NCI-H2171 (cell line): ENCODE measurements at places on chromosomes 6 and 20.
A peak's percentile ranks its signal among the peaks of the same experiment; 100 is the strongest.

DNA sequence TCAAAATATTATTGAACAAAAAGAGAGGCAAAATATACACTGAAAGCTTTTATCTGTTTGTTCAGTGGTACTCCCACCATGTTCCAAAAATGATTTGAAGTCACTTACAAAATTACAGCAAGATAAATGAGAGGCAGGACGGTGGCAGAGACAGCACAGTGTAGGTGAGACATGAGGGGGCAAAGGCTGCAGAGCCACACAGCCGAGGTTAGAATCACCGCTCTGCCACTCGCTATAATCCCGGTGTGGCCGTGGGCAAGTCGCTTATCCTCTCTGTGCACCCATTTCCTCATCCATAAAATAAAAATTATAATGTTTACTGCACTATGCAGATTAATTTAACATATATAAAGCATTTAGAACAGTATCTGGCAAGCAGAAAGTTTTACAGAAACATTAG is 140.1 kb upstream of the BEND6 start:
- no peak for DNase-seq

DNA sequence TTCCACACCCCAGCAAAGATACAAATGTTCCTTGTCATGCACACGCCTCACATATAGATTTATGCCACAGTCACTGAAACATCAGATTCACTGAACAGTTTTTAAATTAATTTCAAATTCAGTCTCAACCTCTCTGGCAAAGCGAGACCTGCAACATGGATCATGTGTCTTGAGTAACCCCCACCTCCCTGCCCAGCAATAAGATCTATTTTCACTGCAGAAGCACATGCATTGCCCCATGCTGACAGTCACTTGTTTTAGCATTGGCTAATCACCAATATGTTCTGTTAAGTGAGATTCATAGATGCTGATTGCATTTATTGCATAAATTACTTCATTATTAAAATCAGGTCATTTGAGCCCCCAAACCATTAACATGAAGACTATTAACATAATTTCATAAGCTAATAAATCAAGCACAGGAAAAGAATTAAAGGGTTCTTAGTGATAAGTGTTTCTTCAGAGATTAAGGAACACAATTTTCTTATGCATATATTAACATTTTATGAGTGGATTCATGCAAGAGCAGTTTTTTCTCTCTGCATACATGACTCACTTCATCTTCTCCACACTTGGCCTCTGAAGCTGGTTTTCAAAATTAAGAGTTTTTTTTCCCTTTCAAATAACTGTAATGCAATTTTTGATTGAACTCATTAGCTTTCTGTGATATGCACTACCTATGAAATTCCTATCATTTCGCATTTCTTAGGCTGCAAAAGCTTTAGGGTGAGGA is 173.2 kb upstream of the SOX4 start:
- DNase-seq = no peak

- DNase-seq = peak; percentile 89
These were observed 1.7 kb downstream of the IP6K3 start for GRCh38 chr6:33744895-33745546.

- no peak for DNase-seq
These were observed 85.9 kb downstream of the THBS2 start for GRCh38 chr6:169167581-169168301.

DNA sequence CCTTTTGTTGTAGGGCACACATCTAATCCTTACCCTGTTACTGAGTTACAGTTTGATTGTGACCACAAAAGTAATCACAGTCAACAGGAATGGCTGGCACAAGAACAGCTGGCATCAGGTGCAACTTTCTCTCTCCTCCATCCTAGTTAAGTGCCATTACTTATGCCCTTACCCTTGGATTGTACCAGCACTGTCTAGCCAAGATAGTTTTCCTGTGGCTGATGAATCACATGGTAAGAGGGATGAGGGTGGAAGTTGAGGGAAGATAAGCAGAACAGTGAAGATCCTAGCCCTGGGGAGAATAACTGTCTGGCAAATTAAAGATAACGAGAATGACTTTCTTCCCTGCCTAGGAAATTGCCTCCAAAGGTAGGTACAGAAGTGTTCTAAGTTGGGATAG is 42.0 kb downstream of the RNF217 start:
- DNase-seq = no peak

DNA sequence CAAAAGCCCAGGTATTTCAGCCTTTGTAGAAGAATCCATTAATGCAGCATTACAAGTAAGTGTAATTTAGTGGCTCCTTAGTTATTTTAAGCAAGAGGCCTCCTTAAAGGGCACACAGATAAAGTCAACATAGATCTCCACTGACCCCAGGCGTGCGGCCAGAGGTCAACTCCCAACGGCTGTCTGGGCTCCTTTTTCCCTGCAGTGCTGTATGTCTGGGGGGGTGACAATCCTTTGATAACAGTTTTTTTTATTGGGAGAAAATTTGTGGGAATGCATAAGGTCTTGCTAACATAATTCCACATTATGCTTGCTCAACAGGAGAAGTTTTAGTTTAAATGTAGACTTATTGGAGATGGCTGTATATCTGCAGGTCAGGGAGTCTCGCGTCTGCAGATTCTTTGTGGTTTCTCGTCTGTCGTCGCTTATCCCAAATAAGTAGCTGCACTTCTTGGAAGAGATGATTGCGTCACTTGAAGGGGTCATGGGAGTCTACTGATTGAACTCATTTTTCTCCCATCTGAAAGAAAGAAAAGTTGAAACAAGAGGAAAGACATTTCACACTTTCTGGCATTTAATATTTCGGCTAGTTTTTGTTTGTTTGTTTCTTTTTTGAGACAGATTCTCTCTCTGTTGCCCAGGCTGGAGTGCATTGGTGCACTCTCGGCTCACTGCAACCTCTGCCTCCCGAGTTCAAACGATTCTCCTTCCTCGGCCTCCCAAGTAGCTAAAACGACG is 151.7 kb upstream of the AKAP12 start:
- no peak for DNase-seq

DNA sequence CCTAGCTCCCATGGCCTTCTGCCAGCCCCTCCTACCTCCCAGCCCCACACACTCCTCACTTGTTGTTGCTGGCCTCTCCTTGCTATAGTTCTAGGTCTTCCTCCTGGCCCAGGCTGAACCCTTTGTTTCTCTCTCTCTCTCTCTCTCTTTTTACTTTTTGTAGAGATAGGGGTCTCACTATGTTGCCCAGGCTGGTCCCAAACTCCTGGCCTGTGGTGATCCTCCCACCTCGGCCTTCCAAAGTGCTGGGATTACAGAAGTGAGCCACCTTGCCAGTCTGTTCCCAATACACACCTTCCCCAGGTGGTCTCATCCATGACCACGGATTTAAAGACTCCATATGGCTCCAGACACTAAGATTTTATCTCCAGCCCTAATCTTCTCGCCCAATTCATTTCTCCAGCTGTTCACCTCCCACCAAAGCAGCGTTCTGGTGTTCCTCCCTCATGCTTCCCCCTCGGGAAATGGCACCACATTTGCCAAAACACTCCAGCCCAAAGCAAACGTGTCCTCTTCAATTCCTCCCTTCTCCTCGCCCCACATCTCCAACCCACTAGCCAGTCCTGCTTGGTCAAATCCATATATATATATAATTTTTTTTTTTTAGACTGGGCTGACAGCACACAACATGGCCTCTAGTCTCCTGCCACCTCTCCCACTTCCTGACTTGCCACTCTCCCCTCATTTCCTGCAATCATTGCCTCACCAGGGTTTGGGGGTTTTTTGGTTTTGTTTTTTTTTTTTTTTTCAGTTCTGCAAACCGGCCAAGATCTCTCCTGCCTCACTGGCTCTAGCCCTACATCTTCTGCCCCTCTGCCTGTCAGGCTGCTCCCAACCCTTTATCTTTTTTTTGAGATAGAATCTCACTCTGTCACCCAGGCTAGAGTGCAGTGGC is 104.4 kb downstream of the NCR2 start:
- DNase-seq = peak; percentile 69

DNA sequence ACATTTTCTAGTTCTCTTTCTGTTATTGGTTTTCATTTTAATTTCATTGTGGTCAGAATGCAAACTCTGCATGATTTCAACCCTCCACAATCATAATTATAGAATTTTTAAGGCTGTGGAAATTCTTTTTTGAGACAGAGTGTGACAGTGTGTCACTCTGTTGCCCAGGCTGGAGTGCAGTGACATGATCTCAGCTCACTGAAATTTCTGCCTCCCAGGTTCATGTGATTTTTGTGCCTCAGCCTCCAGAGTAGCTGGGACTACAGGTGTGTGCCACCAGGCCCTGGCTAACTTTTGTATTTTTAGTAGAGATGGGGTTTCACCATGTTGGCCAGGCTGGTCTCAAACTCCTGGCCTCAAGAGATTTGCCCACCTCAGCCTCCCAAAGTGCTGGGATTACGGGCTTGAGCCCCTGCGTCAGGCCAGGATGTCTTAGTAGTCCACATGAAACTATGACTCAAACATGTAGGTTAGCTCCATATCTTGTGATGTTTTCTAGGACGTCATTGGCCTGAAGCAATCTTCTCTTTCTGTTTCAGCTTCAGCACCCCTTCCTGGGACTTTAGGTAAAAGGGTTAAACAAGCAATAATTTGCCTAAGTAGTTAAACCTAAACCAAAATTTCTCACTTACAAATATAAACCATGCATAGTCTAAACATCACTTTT is 47.4 kb upstream of the SAMD3 start:
- DNase-seq = no peak

DNA sequence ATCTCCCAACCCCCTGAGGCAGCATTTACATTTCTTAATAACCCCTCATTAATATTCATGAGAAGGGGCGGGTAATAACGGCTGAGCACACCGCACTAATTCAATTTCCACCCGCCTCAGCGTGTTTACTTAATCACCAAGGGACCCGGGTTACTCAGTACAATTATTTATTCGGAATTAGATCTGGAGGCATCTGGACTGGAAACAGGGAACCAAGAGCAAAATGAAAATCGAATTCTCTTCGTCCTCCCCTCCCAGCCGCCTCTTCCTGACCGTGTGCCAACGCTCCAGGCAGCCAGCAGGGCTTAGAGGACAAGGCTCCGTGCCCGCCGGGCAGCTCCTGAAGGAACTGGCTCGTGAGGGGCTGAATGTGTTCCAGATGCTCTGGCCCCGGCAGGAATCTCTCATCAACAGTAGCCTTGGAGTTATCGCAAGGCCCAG is 23.5 kb upstream of the CTNNBL1 start:
- DNase-seq = peak; percentile 59

- DNase-seq = no peak
These were observed 2.5 kb upstream of the HSPA12B start for GRCh38 chr20:3729811-3730540.

- no peak for DNase-seq
These were observed 73.7 kb upstream of the ESR1 start for GRCh38 chr6:151733680-151734320.

DNA sequence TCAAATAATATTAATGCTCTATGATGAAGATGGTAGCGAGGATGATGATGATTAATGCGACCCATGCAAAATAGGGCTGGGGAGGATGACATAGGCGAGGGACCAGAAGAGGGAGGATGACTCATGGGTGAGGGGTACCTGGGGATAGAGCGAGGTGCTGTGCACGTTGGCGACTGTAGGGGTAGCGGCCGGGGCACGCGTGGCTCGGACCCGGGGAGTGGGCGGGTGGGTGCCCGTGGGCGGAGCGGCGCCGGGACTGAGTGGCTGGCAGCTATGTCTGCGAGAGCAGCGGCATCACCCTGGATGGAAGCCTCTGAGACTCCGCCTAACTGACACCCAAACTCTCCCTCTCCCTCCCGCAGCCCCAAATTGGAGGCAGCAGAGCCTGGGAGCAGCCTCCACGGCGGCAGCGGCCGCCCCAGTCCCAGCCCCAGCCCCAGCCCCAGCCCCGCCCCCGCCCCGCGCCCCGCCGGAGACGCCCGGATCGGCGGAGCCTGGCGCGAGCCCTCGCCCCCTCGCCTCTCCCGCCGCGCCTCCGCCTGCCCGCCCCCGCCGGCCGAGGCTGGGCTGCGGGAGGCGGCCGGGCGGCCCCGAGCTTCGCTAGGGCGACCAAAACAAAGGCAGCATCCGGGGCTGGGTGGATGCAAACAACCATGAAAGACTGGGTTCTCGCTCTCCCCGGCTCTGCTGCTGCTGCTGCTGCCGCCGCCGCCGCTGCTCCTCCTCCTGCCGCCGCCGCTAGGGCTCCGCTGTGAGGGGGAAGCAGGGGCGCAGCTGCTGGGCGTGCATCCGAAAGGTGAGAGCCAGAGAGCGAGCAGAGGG is at the start of gene RIMS1:
Gene RIMS1 (plus strand): TSS at position 367 of the 822 bp plus-strand sequence. CDS start 474 bp downstream, outside the sequence.
- peak; percentile 56 for DNase-seq

DNA sequence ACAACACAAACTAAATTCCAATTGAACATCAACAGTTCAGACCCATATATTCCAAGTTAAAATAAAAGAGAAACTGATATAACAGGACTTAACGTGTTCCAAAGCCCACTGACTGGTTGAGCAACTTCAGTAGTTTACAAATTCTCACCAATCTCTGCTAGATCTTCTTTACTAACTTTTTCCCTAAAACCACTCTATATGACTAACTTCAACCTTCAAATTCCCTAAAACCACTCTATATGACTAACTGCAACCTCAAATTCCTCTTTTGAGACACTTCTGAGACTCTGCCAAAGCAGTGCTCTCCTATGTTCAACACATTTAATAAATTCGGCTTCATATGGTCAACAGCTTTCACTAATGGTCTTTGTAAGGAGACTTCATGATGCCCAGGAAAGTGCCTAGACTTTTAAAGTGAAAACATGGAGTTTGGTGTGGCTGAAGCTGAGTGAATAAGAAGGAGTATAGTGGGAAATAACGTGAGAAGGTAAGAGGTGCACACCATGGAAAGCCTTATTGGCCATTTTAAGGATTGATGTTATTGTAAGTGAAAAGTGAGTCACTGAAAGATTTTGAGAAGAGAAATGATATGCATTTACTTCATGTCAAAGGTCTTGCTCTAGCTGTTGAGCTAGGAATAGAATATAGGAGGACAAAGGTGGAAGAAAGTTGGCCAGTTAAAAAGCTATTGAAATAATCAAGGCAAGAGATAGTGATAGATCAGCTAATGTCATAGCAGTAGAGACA is 134.0 kb upstream of the HCRTR2 start:
- no peak for DNase-seq

DNA sequence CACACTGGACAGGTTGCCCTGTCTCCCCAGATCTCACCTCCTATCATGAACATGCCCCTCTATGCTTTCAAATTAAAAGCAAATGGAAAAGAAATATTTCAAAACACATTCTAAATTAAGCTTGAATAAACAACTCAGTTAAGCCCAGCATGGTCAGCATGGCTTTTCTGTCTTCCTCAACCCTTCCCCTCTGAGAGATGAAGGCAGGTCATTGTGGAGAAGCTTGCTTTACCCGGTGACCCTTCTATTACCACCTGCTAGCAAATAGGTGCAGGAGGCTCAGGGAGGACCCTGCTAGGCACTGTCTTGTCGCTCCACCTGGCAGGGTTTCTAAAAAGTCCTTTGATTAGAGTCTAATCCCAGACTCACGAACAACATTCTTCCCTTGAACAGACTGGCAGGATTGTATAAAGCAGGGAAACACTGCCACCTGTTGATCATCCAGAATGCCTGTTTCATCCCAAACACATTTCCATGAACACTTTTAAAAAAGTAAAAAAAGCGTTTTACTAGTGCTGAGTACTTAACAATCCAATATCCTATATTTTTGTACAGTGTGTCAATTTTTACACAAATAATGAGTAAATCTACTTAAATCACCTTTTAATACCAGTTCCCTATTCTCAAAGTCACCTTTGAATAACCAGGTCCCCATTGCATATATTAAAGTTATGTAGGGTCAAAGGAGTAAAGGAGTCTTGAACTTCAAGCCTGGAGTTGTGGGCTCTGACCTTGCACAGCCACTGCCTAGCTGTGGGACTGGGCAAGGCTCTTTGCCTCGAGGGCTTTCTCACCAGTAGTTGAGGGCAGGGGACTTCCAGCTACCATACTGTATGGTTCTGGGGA is 75.5 kb downstream of the GPR6 start:
- DNase-seq = peak; percentile 34

GRCh38 chr20:38764567-38765318 is 16.5 kb downstream of the ACTR5 start:
- no peak for DNase-seq

GRCh38 chr6:57305761-57306160 is 11.7 kb upstream of the PRIM2 start:
- DNase-seq = no peak
